T-helper 1 cell treated with Interleukin-12 subunit alpha and Interleukin-12 subunit beta and Interleukin-4 antibody, amounts not matched to agents 30 ng/mL and 1 ng/mL, for 36 hours (primary cell): ENCODE measurements at places on chromosomes 7 and 10. TPM values are rescaled to one million over a fixed set of nuclear protein-coding genes. Genes with fewer than 3 reads are reported as not detected.

Gene STAG3
- total RNA-seq, result 33.0 and 38.3 TPM in 2 replicates

Gene NPM3
- total RNA-seq, result 33.3 and 35.2 TPM in 2 replicates

Gene ADRA2A
- total RNA-seq, result not detected in 2 replicates

Gene ZNF467
- total RNA-seq, result not detected in 2 replicates

Gene RSPH10B2
- total RNA-seq, result 0.42 and 0.66 TPM in 2 replicates

Gene PRLHR
- total RNA-seq, result not detected in 2 replicates

Gene AMZ1
- 0.17 and 0.27 TPM in 2 replicates for total RNA-seq

Gene NEURL1
- 2.2 and 2.3 TPM in 2 replicates for total RNA-seq

Gene FAM25C
- not detected in 2 replicates for total RNA-seq

Gene TAS2R41
- total RNA-seq, result not detected in 2 replicates

Gene FLNC
- total RNA-seq, result 0.02 TPM in 1 of 2 replicates, not detected in the other

Gene METTL27
- 1.7 and 2.1 TPM in 2 replicates for total RNA-seq

Gene ATRNL1
- total RNA-seq, result 0.22 and 0.29 TPM in 2 replicates

Gene ZWINT
- total RNA-seq, result 79.1 and 81.1 TPM in 2 replicates

Gene PAX4
- not detected in 2 replicates for total RNA-seq

Gene LIPN
- total RNA-seq, result not detected in 2 replicates

Gene ARPC1B
- 405 and 417 TPM in 2 replicates for total RNA-seq

Gene KIAA1549
- total RNA-seq, result 0.32 and 0.42 TPM in 2 replicates

Gene CYP2E1
- 0.56 and 1.0 TPM in 2 replicates for total RNA-seq

Gene FBXW4
- 44.0 and 44.2 TPM in 2 replicates for total RNA-seq

Gene CALML5
- not detected in 2 replicates for total RNA-seq

Gene DENND2A
- not detected in 2 replicates for total RNA-seq

Gene FBXO24
- 0.66 and 0.85 TPM in 2 replicates for total RNA-seq

Gene MUC12
- total RNA-seq, result not detected in 2 replicates

Gene AVL9
- 32.1 and 37.8 TPM in 2 replicates for total RNA-seq

Gene ACTR3C
- 12.8 and 14.1 TPM in 2 replicates for total RNA-seq

Gene FGL2
- 3.4 and 4.4 TPM in 2 replicates for total RNA-seq

Gene RET
- 2.6 and 2.8 TPM in 2 replicates for total RNA-seq

Gene GNB2
- total RNA-seq, result 228 and 230 TPM in 2 replicates
